ENCODE measurements at places on chromosomes 3 and 15. TPM values are rescaled to one million over a fixed set of nuclear protein-coding genes. Genes with fewer than 3 reads are reported as not detected.

C3orf85 gene
- not detected for total RNA-seq

TP63 gene
- 1.7 TPM for total RNA-seq

DNA sequence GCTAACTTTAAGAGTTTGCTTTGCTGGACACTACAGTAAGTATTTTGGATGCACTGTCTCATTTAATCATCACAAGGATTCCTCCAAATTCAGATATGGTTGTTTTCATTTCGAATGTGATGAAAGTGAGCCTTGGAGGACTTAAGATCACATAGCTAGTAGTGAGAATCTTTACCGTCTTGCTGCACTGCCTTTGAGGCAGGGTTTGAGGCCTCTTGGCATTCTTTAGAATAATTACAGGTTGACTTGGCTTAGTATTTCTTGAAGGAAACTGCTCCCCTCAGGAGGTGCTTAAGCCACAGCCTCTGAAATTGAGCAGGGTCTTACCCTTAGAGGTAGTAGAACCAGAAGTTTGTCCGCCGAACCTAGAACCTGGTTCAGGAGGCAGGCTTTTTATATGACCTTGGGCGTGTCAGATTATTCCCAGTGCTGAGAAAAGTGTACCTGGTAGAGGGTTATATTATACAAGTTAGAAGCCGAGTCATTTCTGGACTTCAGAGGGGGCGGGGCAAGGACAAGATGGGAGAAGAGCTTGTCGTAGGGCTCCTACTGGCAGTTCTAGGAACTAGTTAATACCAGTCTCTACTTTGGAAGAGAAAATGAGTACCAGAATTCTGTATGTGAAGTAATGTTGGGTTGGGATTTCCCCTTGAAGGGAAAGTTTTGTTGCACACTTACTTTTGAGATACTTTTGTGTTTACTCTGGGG lies 1.1 kb downstream of the TFG start:
- H3K27ac ChIP-seq = peak overlapping the region; percentile 74
- H3K36me3 ChIP-seq = peaks cover 44% of the 10 kb centered on the region
- peak; percentile 80 for DNase-seq

DNA sequence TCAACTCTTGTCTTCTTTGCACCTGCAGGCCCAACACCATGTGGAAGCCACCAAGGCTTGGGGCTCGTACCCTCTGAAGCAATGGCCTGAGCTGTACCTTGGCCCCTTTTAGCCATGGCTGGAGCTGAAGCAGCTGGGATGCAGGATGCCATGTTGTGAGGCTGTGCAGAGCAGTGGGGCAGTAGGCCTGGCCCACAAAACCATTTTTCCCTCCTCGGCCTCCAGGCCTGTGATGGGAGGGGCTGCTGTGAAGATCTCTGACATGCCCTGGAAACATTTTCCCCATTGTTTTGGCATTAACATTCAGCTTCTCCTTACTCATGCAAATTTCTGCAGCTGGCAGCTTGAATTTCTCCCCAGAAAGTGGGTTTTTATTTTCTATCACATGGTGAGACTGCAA lies 58.5 kb downstream of the DPH6 start:
- DNase-seq = no peak
- H3K27ac ChIP-seq = no peak overlapping the region
- H3K27me3 ChIP-seq = no peaks in the 10 kb centered on the region
- H3K36me3 ChIP-seq = peaks cover 8% of the 10 kb centered on the region
- H3K4me1 ChIP-seq = no peaks in the 10 kb centered on the region

DNA sequence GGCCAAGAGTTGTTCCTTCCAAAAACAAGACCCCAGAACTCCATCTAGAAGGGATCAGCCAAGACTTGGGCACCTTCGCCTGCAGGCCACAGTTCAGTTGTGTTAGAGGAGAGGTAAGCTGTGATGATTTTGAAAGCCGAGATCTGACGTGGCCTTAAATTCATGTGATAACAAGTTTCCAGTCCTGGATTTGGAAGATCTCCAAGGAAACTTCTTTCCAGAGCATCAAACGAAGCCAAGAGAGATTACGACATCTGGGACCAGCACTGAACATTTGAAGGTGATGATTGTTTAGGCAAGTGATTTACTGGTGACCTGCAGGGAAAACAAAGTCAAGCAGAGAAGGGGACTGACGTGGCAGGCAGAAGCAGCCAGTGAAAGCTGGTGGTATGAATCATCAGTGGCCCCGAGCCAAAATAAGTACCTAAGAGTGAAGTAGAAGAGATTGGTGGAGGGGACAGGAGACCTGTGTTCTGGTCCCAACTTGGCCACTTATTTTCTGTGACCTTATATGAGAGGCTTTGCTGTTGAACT lies 339.0 kb upstream of the PROK2 start:
- no peaks in the 10 kb centered on the region for H3K36me3 ChIP-seq
- no peak for DNase-seq
- no peak overlapping the region for H3K27ac ChIP-seq
- peaks cover 1% of the 10 kb centered on the region for H3K27me3 ChIP-seq
- H3K4me3 ChIP-seq = no peak overlapping the region

GRCh38 chr3:59580996-59581395 lies 531.2 kb upstream of the CFAP20DC start:
- H3K4me1 ChIP-seq = peaks cover 5% of the 10 kb centered on the region
- H3K4me3 ChIP-seq = no peak overlapping the region
- H3K36me3 ChIP-seq = peaks cover 4% of the 10 kb centered on the region
- no peak for DNase-seq
- no peaks in the 10 kb centered on the region for H3K27me3 ChIP-seq

- no peak for DNase-seq
- peaks cover under 1% of the 10 kb centered on the region for H3K27me3 ChIP-seq
- H3K36me3 ChIP-seq = no peaks in the 10 kb centered on the region
Observed at GRCh38 chr3:172476347-172476746, 28.1 kb upstream of the GHSR start.

- no peak for DNase-seq
- H3K4me1 ChIP-seq = no peaks in the 10 kb centered on the region
- H3K36me3 ChIP-seq = no peaks in the 10 kb centered on the region
- H3K27ac ChIP-seq = no peak overlapping the region
Observed at GRCh38 chr15:98120561-98120960, 160.1 kb downstream of the ARRDC4 start.

GRCh38 chr15:58957101-58957973 lies 23.9 kb upstream of the SLTM start:
- H3K36me3 ChIP-seq = no peaks in the 10 kb centered on the region
- no peak overlapping the region for H3K4me3 ChIP-seq
- H3K27me3 ChIP-seq = peaks cover 1% of the 10 kb centered on the region
- H3K27ac ChIP-seq = no peak overlapping the region
- DNase-seq = peak; percentile 65

DNA sequence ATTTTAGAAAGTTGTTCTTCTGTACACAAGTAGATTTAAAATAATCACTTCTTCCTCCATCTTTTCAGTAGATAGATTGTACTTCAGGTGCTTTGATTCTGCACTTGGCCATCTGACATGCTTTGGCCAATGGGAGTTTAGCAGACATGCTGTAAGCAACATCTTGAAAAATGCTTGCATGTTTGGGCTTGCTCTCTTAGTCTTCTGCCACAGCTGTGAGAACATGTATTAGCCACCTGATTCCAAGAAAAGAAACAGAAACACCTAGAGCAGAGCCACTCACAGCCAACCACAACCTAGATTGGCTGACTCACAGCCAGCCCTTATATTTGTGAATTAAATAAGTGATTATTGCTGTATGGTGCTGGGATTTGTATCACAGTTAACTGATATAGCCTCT lies 70.2 kb upstream of the GADL1 start:
- H3K27me3 ChIP-seq = no peaks in the 10 kb centered on the region
- peaks cover 5% of the 10 kb centered on the region for H3K36me3 ChIP-seq
- DNase-seq = peak; percentile 43
- peaks cover 21% of the 10 kb centered on the region for H3K4me1 ChIP-seq

GRCh38 chr15:67865331-67865730 lies 25.5 kb upstream of the RNU6-1 start:
- no peak overlapping the region for H3K4me3 ChIP-seq
- no peaks in the 10 kb centered on the region for H3K36me3 ChIP-seq
- peaks cover 4% of the 10 kb centered on the region for H3K4me1 ChIP-seq
- H3K27me3 ChIP-seq = peaks cover 20% of the 10 kb centered on the region
- no peak overlapping the region for H3K27ac ChIP-seq

GAP43 gene
- not detected for total RNA-seq

DNA sequence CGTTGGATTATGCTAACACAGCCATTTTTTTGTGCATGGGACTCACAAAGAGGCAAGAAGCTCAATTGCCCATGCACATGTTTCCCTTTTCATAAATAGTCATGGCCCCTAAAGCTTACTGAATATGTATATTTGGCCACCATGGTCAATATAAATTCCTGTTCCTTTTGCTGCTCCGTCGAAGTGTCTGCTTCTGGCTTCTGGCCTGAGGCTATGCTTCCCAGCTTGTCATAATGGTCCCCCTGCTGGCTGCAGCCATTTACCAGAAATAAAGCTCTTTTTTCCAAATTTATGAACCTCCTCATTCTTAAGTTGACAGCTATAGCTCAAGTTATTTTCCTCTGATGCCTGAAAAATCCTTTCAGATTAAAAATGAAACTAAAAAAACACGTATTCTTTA lies 602.1 kb downstream of the VGLL3 start:
- H3K27ac ChIP-seq = no peak overlapping the region
- no peaks in the 10 kb centered on the region for H3K4me1 ChIP-seq
- H3K4me3 ChIP-seq = no peak overlapping the region
- DNase-seq = no peak
- H3K36me3 ChIP-seq = no peaks in the 10 kb centered on the region

GRCh38 chr3:152323834-152324233 lies 55.1 kb downstream of the MBNL1 start:
- H3K36me3 ChIP-seq = peaks cover 46% of the 10 kb centered on the region
- no peaks in the 10 kb centered on the region for H3K27me3 ChIP-seq
- peak overlapping the region; percentile 72 for H3K27ac ChIP-seq
- H3K4me1 ChIP-seq = peaks cover 73% of the 10 kb centered on the region
- peak overlapping the region; percentile 62 for H3K4me3 ChIP-seq
- no peak for DNase-seq

NR2E3 gene
- not detected for total RNA-seq

- H3K27ac ChIP-seq = no peak overlapping the region
- no peaks in the 10 kb centered on the region for H3K4me1 ChIP-seq
- peaks cover 3% of the 10 kb centered on the region for H3K27me3 ChIP-seq
- no peaks in the 10 kb centered on the region for H3K36me3 ChIP-seq
Observed at GRCh38 chr3:34254285-34254684, 455.9 kb downstream of the PDCD6IP start.

DNA sequence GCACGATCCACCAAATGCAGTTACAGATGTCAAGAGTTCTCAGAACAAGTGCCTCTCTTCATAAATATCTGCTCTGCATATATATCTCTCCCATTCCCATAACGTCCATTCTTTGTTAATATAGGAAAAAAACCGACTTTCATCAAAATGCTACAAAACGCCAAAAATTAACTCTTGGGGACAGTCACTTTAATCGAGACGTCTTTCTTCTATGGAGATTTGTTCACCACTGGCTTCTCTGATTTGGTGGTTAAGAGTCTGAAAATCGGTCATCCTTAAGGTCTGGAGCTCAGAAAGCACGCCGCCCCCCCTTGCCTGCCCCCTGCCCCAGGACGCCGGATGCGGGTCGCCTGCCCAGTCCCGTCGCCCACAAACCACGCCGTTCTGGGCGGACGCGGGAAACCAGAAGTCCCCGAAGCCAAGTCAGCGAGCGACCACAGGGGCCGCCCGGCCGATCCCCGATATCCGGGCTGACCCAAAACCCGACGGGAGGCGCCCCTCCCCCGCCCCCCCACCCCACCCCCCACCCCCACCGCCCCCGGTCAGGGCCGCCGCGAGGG lies 252.7 kb downstream of the TJP1 start:
- no peak overlapping the region for H3K27ac ChIP-seq
- peaks cover 4% of the 10 kb centered on the region for H3K36me3 ChIP-seq
- no peak for DNase-seq

- peaks cover 14% of the 10 kb centered on the region for H3K4me1 ChIP-seq
- H3K4me3 ChIP-seq = no peak overlapping the region
- H3K27ac ChIP-seq = no peak overlapping the region
Observed at GRCh38 chr15:99430881-99431401, 134.8 kb upstream of the MEF2A start.

DNA sequence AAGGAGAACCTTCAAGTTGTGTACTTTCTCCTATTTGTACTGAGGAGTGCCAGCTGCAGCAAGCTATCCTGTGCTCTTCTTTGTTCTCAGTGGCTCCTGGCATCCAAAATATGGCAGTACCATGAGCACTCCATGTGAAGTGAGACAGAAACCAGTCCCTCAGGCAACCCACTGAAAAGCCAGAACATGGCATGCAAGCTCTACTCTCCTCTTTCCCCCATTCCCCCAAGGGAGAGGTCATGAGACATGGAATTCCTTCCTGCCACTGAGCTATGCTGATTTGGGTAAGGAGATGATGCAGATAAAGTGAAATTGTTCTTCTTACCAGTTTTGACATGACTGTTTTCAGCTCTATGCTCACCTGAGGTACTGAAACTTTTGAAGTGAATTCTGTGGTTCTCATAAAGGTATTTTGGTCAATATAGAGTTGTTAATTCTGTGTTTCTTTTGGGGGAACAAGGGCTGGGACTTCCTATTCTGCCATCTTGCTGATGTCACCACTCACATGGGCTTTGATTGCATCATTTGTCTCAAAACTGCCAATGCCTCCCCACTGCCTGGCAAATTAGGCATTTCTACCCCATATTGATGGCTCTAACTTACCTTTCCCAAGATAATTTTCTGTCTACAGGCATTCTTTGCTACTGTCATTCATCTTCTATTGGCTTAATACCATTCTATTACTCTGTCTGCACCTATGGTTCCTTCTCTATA lies 22.8 kb upstream of the CEP152 start:
- no peak for DNase-seq
- no peak overlapping the region for H3K4me3 ChIP-seq
- no peaks in the 10 kb centered on the region for H3K4me1 ChIP-seq
- peaks cover 25% of the 10 kb centered on the region for H3K27me3 ChIP-seq
- H3K27ac ChIP-seq = no peak overlapping the region
- no peaks in the 10 kb centered on the region for H3K36me3 ChIP-seq

All from activated CD4-positive, alpha-beta memory T cell treated with anti-CD3 and anti-CD28 coated beads, Interleukin-2, amount 10 ng/mL, durations not matched to agents 7 days and 5 days (primary cell).